ENCODE measurements at places on chromosomes 4 and X.

DNA sequence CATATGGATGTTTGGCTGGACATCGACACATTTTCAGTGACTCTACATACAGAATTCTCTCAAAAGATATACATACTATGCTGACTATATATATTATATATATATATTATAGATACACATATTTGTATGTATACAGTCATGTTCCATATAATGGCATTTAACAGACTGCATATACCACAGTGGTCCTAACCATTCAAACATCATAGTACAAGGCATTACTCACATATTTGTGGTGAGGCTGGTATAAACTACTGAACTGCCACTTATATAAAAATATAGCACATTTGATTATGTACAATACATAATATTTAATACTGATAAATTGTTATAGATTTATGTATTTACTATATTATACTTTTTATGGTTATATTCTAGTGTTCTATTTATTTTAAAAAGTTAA is 168.5 kb downstream of the IL15 start:
- DNase-seq = no peak

DNA sequence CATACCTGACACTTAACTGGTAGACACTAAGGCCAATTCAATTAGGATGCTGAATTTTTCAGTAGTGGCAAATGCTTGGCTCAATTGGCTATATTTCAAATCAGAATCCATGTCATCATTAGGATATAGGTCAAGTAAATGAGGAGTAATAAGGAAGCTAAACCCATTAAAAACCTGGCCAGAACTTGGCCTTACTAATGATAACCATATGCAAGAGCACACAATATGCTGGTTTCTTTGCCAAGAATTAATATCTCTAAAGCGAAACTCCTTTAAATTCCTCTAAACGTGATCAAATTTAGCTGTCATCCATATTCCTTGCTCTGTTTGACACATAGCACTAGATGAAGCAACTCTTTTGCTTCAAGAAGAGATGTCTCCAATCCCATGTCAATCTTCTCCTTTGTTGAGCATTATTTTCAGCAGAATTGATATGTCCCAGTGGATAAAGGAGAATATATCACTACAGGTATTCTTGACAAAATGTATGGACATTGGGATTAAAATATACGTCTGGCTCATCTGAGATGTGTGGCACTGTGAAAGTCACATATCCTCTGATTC is 206.1 kb upstream of the ANKRD50 start:
- no peak for DNase-seq

- no peak for DNase-seq
Measured at GRCh38 chr4:184433258-184433892, 41.0 kb downstream of the IRF2 start.

- DNase-seq = no peak
Measured at GRCh38 chr4:8830611-8831200, 40.9 kb downstream of the HMX1 start.

- DNase-seq = no peak
Measured at GRCh38 chr4:124279741-124280140, 432.8 kb downstream of the ANKRD50 start.

DNA sequence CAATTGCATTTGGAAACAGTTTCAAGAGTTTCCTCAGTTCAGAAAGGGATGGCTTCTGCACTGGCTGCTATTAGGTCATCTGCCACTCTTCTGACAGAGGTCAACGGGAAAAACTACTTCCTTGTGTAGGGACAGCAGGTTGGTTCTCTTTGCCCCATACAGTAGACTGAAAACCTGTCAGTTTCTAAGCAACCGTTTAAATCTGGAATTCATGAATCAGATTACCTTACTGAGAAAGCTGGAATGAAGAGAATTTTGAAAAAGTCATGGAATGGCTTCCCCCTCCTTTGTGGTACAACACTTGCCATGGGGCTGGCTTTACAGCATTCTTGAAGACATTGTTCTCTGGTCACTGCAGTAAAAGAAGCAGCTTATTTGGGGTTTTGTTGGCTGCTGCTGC is 240.3 kb downstream of the IL1RAPL2 start:
- DNase-seq = no peak

DNA sequence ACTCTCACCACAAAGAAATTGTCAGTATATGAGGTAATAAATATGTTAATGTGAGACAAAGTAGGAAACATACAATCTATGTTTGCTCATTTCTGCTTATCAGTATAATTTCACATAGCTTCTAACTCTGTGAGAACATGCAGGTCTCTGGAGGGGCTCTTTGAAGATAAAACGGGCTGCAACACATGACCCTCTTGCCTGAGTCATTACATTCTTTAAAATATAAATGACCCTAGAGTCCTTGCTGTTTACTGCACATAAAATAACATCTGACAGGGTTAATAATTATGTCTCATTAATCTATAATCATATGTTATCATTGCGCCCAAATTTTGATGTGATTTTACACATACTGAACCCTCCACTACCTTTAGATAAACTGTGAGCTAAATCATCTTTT is 681.5 kb downstream of the ARAP2 start:
- no peak for DNase-seq

DNA sequence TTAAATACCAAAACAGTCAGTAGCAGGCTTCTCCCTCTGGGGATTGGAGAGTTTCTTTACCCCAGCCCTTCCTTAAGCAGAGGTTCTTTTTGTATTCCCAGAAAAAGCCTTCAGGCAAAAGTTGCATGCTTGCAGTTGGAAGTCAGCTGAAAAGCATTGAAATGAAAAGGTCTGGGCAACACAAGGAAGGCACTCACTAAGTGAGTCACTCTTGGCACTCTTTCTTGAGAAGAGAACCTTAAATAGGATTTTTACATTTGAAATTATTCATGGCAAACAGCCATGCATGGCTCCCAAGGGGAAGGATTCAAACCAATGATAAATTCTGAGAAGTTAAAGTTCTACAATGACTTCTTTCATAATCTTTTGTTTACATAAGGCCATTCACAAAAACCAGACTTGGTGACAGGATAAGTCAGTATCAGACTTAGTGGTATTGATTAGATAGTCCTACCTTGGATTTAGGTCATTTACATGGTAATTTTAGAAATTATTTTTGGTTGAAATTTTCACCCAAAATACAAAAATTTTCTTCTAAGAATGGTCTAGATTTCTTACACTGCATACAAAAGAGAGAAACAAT is 2068.9 kb downstream of the PCDH7 start:
- DNase-seq = no peak

- no peak for DNase-seq
Measured at GRCh38 chr4:88027611-88028608, 20.5 kb downstream of the PKD2 start.

GRCh38 chrX:134174859-134175258 is 62.1 kb upstream of the CCDC160 start:
- no peak for DNase-seq

- DNase-seq = no peak
Measured at GRCh38 chrX:148133105-148133725, 152.1 kb downstream of the FMR1NB start.

DNA sequence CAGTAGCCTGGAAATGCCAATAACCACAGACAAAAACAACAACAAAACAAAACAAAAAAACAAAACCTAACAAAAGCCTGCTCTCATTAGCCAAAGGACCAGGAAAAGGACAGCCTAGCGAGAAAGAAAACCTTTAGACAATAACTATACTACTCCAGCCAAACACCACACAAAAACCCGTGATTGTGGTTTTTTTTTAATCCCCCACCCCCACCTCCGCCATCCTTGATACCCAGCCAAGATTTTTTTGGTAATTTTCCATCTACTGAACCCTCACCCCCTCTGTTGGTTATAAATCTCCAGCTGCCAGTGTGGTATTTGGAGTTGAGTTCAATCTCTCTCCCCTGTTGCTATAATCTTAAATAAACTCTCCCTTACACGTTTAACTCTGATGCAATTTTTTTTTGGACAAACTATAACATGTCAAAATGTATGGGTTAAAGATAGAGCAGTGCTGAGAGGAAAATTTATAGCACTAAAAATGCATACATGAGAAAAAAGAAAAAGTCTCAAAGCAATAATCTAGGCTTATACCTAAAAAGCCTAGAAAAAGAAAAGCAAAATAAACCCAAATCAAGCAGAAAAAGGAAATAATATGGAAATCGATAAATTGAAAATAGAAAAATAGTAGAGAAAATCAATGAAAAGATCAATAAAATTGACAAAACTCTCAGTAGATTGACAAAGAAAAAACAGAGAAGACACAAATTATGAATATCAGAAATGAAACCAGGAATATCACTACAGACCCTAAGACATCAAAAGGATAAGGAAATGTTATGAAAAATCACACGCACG is 83.7 kb downstream of the NAT8L start:
- DNase-seq = no peak

DNA sequence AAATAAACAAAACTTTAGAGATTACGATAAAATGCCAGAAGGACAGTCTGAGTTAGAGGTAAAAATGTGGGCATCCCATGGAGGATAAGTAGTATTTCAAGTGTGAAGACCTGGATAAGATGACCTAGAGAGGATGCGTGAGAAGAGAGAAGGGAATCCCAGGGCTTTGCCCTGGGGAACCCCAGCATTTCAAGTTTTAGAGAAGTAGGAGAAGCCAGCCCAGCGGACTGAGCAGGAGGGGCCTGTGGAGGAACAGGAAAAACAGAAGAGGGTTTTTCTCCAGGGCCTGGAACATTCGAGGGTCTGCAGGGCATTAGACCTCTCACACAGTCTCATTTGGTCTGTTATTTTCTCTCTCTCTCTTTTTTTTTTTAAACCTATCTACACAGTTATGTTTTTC is 2.9 kb upstream of the CFP start:
- DNase-seq = no peak

- DNase-seq = no peak
Measured at GRCh38 chrX:136574548-136574947, 42.5 kb downstream of the VGLL1 start.

DNA sequence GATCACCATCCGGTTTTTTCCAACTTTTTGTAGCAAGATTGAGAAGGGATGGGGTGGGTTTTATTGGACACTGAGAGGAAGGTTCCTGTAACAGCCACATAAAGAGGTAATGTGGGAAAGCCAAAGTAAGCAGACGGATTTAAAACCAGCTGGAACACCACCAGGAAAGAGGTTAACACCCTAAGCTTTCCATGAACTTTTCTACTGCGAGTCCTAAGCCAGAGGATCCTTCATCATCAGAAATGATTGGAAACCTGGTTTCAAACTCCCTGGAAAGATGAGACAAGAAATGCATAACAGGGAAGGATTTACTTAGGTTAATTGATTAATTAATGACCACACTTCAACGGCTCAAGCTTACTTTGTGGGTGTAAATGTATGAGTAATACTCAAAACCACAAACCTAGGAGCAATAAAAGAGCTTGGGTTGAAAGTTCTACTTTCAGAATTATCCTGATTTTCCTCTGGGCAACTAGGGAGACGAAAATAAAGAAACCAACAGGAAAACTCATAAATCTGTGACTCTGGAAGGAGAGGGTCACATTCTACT is 91.5 kb downstream of the COX18 start:
- DNase-seq = no peak

DNA sequence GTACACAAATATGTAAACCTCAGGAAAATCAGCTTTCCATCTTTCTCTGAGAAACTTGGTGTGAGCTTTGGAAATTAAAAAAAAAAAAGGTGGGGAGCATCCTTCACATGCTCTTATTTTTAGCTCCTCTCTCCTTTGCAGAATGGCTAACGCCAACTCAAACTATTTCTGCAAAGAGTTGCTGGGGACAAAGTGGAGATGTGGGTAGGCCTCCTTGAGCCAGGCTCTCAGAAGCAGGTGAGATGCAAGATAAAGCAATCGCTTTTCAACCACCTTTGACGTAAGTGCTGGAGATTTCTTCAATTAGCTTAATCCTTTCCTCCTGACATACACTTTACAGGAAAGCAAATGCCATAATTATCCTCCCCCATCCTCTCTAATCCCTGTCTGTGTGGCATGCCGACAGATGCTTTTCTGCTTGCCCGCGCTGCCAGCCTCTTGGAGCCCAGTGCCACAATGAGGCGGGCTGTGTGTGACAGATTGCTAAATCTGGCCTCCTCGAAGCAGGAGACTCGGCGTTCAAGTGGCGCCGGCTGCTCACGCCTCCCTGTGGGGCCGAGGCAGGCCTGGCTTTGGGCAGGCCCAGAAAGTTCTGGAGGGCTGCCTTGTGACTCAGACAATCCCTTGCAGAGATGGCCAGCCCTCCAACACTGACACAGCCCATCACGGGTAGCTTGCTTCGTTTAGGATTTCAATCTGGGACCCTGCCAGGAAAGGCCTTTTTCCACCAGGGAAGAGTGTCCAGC is 64.9 kb upstream of the SOD3 start:
- DNase-seq = no peak

Measured in stimulated activated CD8-positive, alpha-beta memory T cell treated with anti-CD3 and anti-CD28 coated beads, Interleukin-4, amount 100 ng/mL, for 1 hour (primary cell).